Fibroblast of the aortic adventitia (primary cell): ENCODE measurements at places on chromosomes 2 and 18. TPM values are rescaled to one million over a fixed set of nuclear protein-coding genes. Genes with fewer than 3 reads are reported as not detected.

The TTN gene
- total RNA-seq = 0.16 and 5.5 TPM in 2 replicates

The MEX3C gene
- total RNA-seq = 42.5 and 44.2 TPM in 2 replicates

The PDE1A gene
- 18.7 and 34.9 TPM in 2 replicates for total RNA-seq

The CTAGE1 gene
- not detected in 2 replicates for total RNA-seq

The SEMA4F gene
- total RNA-seq = 2.8 and 3.6 TPM in 2 replicates

- peak; percentile 91 for DNase-seq
Measured at GRCh38 chr18:48475635-48476549, 62.9 kb upstream of the CTIF start.

- DNase-seq = no peak
Measured at GRCh38 chr2:233227346-233227978, 24.0 kb upstream of the ATG16L1 start.

- no peak for DNase-seq
Measured at GRCh38 chr2:6945087-6945813, 28.0 kb downstream of the RNF144A start.

DNA sequence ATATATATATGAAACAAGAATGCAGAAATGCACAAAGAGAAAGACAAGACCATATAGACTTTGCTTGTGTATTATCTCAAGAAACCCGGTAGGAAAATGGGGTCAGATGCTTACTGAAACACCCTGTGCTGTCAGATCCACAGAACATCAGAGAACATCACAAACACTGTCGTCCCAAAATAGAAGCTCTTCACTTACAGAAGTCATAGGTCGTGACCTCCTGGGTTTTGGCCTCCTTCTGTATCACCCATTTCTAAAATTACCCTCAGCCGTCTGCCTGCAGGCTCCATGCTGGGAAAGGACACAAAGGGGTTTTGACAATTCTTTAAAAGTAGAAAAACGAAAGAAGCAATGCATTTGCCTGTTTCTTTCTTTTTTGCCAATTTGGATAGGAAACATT, 137.9 kb downstream of the PAX3 start:
- no peak for DNase-seq

DNA sequence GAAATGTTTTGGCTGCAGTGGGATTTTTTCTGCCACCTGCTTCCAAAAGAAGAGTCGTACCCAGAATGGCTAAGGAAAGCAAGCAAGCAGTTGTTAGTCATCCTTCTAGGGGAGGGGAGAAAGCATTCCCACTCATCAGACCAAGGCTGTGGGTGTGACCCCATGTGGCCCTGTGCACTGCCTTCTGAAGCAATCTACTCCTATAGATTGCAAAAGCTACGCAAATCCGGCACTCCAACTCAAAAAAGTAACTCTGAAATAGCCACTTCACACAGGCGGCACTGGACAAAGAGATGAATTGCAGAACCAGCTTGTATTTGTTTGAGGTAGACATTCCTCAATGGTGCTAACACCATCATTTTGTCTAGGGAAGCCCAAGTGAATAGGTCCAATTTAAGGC, 44.3 kb downstream of the ST3GAL5 start:
- DNase-seq = no peak

GRCh38 chr18:22213333-22213973, 44.1 kb downstream of the GATA6 start:
- DNase-seq = peak; percentile 75

- peak; percentile 79 for DNase-seq
Measured at GRCh38 chr2:200655918-200656580, 70.2 kb downstream of the AOX1 start.

- DNase-seq = peak; percentile 30
Measured at GRCh38 chr2:85071096-85071495, 62.1 kb upstream of the TCF7L1 start.

GRCh38 chr2:26478366-26478765, 442 bp upstream of the OTOF start:
- DNase-seq = no peak

DNA sequence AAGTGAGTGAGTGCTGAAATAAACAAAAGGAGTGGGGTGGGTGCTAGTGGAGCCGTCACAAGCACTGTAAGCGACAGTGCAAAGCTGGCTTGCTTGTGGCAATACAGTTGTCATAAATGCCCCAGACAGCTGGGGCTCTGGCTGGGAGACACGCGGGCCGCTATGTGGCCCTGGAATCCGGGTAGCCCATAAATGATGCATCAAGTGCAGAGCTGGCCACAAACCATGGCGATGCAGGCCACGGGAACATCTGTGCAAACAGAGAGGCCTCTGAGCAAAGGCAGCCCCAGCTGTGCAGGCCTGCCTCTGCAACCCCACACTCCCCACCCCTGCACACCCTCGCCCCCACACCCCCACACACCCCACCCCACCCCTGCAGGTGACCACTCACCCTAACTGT, 349.2 kb upstream of the ID2 start:
- no peak for DNase-seq

DNA sequence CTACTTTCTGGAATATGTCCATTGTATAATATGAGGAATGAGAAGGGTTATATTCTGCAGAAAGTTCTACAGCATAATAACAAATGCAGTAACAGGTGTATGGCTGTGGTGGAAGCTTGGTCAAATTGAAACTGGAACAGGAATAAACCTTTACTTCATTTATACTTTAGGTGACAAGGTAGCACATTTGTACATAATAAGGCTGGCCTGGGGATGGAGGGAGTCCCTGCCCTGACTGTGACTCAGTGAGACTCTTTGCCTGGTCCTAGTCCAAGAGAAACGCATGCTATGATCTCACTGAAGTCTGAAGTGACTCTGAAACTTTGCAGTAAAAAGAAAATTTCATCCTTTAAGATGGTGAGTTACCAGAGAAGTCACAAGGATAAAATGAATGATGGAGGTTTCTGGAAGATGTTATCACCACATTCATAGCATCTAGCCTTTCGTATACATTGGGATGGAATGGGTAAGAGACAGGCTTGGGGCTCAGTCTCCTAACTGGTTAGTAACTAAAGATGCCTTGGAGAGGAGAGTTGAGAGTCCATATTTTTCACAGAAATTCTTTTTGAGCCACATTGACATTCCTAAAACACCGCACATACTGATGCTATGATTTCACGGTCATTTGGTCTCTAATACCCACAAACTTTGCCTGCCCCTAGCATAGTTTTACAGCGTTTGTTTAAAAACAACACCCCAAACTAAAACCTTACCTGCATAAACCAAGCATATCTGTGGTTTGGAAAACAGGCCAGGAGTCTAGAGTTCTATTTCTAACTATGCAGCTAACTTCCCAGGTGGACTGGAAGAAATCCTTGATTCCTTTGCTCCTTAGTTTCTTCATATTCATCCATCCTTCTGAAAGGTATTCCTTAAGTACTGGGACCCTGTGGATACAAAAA, 42.4 kb upstream of the NABP1 start:
- peak; percentile 83 for DNase-seq

- DNase-seq = no peak
Measured at GRCh38 chr2:116582850-116583249, 1231.6 kb upstream of the DDX18 start.

DNA sequence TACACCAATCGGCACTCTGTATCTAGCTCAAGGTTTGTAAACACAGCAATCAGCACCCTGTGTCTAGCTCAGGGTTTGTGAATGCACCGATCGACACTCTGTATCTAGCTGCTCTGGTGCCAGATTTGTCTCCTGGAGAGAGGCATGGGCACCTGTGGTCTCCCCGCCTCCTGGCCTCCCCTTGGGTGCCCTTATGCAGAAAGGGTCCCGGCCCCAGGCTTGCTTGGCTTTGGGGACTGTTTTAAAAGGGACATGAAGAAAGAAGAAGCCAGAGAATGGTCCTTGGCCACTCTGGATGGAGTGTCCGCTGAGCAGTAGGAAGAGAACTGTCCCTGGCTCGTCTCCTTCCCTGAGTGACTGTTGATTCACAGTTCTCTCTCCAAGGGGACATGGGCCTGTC, 11.5 kb upstream of the ALPP start:
- no peak for DNase-seq

DNA sequence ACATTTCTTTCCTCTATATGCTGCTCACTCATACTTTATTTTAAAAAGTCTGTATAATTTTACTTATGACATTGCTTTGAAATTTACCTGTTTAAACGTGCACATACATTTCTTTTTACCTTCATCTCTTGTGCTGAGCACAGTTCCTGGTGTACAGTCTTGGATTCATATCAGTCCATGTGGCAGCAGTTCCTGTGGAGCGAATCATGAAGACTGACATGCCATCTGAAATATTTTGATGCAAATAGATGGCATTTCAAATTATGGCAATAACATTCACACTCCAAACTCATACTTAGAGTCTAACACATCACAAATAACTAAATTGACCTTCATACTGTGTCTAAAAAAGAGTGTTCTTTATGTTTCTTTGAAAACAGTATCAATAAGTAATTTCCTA, 90.3 kb upstream of the CDH2 start:
- no peak for DNase-seq

DNA sequence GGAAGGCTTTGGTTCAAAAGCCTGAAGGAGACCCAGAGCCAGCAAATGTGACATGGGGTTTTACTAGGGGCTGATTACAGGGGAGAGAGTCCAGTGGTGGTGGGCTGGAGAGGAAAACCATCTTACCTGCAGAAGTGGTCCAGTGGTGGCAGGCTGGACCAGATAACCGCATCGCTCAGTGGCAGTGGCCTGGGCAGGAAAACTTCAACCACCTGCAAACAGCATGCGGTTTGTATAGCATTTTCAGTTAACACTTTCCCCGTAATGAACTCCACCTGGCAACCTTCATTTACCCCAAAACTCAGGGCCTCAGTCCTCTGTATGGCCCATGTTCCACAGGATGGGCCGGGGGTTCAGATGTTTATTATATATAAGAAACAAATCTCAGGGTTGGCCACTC, 114.4 kb downstream of the LRRTM1 start:
- no peak for DNase-seq

- no peak for DNase-seq
Measured at GRCh38 chr2:122856696-122857095, 1101.2 kb downstream of the TSN start.

DNA sequence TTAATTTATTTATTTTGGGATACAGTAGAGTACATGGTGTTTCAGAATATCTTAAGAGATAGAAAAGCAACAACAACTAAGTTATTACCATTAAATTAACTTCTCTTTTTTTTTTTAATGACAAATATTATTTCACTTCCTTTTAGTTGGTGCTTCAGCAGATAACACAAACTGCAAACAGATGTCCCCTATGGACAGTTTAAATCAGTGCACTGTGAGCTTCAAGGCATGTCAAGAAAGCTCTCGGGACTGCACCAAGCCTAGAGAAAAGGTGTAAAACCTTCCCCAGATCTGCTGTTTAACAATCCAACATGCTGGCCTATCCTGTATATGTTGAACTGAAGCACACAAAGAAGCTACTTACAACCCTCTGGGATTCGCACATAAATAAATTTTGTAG, 122.7 kb downstream of the TCF4 start:
- DNase-seq = no peak
